Anterior cingulate cortex (tissue), 58 donors: ENCODE measurements at places on chromosomes 13 and 19.

GRCh38 chr13:57823704-57824103 lies 192.2 kb downstream of the PCDH17 start:
- no peak for DNase-seq

GRCh38 chr13:97753942-97754670 lies 199.4 kb upstream of the IPO5 start:
- no peak for DNase-seq

GRCh38 chr19:44260343-44260681 lies 626 bp downstream of the ZNF233 start:
- DNase-seq, result no peak

DNA sequence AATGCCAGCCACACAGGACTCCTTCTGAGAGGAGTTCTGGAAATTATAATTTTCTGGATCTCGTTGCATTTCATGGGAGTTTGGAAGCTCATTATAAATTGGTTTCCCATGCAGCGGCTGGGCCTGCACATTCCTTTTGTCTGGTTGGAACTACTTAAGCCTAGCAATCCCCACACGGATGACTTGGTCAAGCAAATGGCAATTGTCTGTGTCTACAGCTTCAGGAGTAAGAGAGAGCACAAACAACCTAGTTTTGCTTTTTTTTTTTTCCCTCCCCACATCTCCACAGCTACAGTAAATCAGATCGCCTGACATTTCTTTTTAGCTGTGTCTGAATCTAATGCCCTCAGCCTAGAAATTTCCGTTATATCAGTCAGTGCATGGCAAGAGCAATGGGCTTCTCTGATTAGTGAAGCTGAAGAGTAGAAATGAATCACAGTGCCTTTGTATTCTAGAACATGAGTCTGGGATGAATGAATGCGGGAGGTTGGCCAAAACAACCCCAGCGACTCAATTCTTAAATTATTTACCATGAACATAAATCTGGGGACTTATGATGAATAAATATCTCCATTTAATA lies 15.1 kb downstream of the PCDH8 start:
- DNase-seq, result no peak

DNA sequence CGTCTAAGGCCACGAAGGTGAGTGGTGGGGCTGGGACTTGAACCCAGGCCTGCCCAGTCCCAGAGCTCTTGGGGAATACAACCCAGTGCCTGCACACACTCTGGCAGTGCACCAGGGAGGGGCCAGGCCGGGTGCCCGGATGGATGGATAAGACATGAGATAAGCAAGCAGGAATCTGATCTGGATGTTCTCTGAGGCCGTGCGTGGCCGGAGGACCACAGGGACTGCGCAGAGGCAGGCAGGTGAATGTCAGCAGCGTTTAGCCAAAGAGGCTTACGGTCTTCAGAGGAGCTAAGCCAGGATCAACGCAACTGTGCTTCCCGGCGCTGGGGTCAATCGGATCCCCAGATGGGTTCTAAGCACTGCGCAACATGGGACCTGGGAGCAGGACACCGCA lies 1.5 kb downstream of the ZNF787 start:
- DNase-seq, result no peak
